Posterior vena cava (tissue), 2 donors: ENCODE measurements at places on chromosomes 5 and 9. TPM values are rescaled to one million over a fixed set of nuclear protein-coding genes. Genes with fewer than 3 reads are reported as not detected.
A peak's percentile ranks its signal among the peaks of the same experiment; 100 is the strongest.

Gene CD74
- total RNA-seq: 279 TPM

GRCh38 chr5:151054709-151055108 lies 26.1 kb downstream of the TNIP1 start:
- no peak for DNase-seq

Gene BRD3OS
- 11.9 TPM for total RNA-seq

GRCh38 chr9:131275332-131276093 lies 797 bp downstream of the FAM78A start:
- DNase-seq: no peak

- no peak for DNase-seq
Observed at GRCh38 chr9:967903-968641, 8.4 kb upstream of the DMRT3 start.

- DNase-seq: no peak
Observed at GRCh38 chr5:51518607-51519006, 135.4 kb downstream of the ISL1 start.

DNA sequence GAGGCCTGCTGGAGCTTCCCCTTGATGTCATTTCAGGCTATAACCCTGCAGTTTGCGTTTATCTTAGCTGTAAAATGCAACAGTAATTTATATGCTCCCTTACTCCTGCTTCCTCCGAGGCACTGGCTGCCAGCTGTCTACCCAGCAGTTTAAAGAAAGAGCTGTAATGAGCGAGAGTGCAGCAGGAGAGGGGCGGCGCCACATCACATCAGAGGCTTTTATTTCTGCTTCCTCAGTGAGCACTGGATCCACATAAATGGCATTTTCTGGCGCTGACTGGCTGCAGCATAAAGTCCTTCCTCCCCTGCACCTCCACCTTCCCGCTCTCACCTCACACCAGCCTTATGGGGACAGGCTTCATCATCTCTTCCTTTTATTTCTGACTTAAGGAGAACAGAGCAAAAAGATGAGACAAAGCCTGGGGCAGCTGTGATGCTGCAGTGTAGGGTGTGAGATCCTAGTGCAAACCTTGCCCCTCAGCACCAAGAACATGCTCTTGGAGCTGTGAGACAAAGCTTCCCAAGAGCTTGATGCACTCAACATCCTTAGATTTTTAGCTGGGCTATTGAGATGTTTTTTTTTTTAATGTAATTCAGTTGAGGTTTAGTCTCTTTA lies 829.6 kb upstream of the ZNF608 start:
- no peak for DNase-seq

DNA sequence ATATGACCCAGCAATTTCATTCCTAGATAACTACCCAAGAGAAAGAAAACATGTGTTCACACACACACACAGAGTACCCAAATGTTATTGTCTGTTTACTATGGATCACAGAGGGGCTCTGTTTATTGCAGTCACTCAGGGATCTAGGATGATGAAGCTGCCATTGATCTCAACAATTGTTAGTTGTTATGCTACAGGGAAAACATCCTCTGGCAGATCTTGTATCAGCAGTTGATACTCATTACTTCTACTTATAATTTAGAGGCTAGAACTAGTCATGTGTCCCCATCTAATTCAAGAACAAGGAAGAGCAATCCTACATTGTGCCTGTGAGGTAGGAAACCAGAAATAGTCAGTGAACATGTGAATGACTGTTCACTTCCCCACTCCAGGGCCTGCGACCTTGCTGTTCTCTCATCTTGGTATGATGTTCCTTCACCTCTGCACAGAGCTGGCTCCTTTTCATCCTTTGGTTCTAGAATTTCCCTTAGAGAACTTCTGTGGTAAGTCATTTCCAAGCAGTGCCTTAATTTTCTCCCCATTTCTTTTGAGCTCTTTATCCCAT lies 30.3 kb downstream of the NMUR2 start:
- no peak for DNase-seq

Gene DHFR
- total RNA-seq: 3.6 TPM

Gene ADAMTS19
- not detected for total RNA-seq

Gene TAF1L
- total RNA-seq: 0.05 TPM

- DNase-seq: peak; percentile 24
Observed at GRCh38 chr9:33229359-33230114, 10.4 kb upstream of the SPINK4 start.

DNA sequence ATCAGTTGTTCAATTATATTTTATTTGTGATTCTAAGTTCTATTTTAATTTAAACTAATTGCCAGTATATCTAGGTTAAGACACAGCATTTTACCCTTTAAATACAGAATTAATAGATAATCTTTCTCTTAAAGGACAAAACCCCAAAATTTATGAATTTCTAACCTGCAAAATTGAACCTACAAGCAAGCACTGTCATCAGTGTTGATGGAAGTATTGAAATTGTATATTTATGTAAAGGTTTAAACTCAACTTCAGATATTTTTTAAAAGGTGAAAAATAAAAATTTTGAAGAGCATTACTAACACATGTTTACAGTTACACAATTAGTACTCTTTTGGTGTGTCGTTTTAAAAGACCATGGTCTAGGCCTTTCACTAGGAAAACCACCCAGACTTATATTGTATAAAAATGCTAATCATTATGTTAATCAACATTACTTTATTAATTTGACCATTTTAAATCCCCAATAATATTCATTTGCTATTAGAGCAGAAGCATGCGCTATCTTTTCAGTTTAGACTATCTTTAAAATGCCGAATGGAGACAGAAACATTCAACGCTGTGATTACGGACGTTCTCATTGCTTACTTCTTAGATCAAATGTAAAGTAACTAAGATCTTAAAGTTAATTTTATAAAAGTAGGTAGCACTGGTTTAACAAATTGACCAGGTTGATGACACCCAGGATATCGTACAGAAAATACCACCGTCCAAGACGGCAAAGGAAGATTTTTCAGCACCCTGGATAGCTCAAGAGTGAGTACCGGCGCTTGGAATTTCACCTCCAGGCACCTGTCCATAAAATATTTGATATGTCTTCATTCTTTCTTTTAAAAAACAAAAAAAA lies 3.2 kb downstream of the OTP start:
- DNase-seq: no peak

GRCh38 chr9:33449715-33450114 lies 2.3 kb upstream of the AQP3 start:
- DNase-seq: no peak
